ENCODE measurements at places on chromosomes 5 and 9. TPM values are rescaled to one million over a fixed set of nuclear protein-coding genes. Genes with fewer than 3 reads are reported as not detected.

Gene SPINK1
- total RNA-seq: not detected

Gene LOX
- total RNA-seq: 13.6 TPM

Gene PCDHGA9
- total RNA-seq: 7.8 TPM

Gene NEUROG1
- not detected for total RNA-seq

Gene SOWAHA
- total RNA-seq: 1.7 TPM

Gene SLC6A19
- not detected for total RNA-seq

Gene STXBP1
- total RNA-seq: 80.9 TPM

Gene ERAP2
- 12.4 TPM for total RNA-seq

Gene PCDHGA6
- total RNA-seq: 4.3 TPM

DNA sequence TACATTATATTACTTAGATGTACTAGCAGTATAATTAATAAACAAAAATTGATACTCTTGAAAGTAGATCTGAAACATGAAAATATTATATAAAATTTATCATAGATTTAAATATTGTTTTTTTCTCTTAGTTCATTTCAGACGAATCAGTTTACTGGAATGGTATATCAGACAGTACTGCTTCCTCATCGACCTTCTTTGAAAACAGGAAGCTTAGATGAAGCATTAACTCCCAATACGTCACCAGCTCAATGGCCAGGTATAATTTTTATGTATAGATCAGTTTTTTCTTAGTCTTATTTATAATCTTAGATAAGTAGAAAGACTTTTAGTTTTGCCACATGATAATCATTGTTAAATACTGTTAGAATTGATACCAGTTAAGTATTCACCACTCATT lies 106.3 kb downstream of the DMXL1 start:
- H3K36me3 ChIP-seq: no peaks in the 10 kb centered on the region
- DNase-seq: no peak
- no peaks in the 10 kb centered on the region for H3K27me3 ChIP-seq
- no peaks in the 10 kb centered on the region for H3K4me1 ChIP-seq
- H3K27ac ChIP-seq: no peak overlapping the region

GRCh38 chr5:67578011-67578410 lies 381.4 kb upstream of the CD180 start:
- H3K4me3 ChIP-seq: no peak overlapping the region
- H3K27ac ChIP-seq: no peak overlapping the region
- no peaks in the 10 kb centered on the region for H3K36me3 ChIP-seq
- DNase-seq: no peak
- H3K27me3 ChIP-seq: no peaks in the 10 kb centered on the region
- H3K4me1 ChIP-seq: no peaks in the 10 kb centered on the region

- H3K27ac ChIP-seq: no peak overlapping the region
- H3K4me1 ChIP-seq: peaks cover 11% of the 10 kb centered on the region
- H3K4me3 ChIP-seq: no peak overlapping the region
- H3K27me3 ChIP-seq: no peaks in the 10 kb centered on the region
- DNase-seq: no peak
Measured at GRCh38 chr5:42655982-42656650, 100.5 kb upstream of the CCDC152 start.

GRCh38 chr5:139443831-139444453 lies 4.6 kb upstream of the DNAJC18 start:
- DNase-seq: no peak
- H3K27ac ChIP-seq: no peak overlapping the region
- H3K27me3 ChIP-seq: no peaks in the 10 kb centered on the region

DNA sequence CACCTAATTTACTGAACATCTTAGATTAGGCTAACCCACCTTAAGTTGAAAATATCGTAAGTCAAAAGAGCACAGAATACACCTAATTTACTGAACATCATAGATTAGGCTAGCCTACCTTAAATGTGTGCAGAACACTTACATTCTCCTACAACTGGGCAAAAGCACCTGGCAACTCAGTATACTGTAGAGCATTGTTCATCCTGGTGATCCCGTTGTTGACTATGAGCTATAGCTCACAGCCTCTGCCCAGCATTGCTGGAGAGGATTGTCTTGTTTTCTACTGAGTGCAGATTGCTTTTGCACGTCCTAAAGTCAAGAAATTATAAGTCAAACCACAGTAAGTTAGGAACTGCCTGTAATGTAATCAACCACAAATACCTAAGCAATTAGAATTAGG lies 531.8 kb upstream of the CDH6 start:
- H3K4me3 ChIP-seq: no peak overlapping the region
- no peak overlapping the region for H3K27ac ChIP-seq
- H3K36me3 ChIP-seq: no peaks in the 10 kb centered on the region
- H3K27me3 ChIP-seq: no peaks in the 10 kb centered on the region
- no peak for DNase-seq

- no peak overlapping the region for H3K4me3 ChIP-seq
- H3K27me3 ChIP-seq: no peaks in the 10 kb centered on the region
- H3K4me1 ChIP-seq: no peaks in the 10 kb centered on the region
- no peaks in the 10 kb centered on the region for H3K36me3 ChIP-seq
- no peak overlapping the region for H3K27ac ChIP-seq
Measured at GRCh38 chr5:84028093-84028492, 307.4 kb upstream of the HAPLN1 start.

- H3K4me3 ChIP-seq: no peak overlapping the region
- no peaks in the 10 kb centered on the region for H3K4me1 ChIP-seq
- no peak overlapping the region for H3K27ac ChIP-seq
- no peaks in the 10 kb centered on the region for H3K36me3 ChIP-seq
- no peaks in the 10 kb centered on the region for H3K27me3 ChIP-seq
- DNase-seq: no peak
Measured at GRCh38 chr5:56981548-56982315, 29.8 kb upstream of the MIER3 start.

GRCh38 chr9:135034106-135034505 lies 53.4 kb upstream of the OLFM1 start:
- H3K27ac ChIP-seq: no peak overlapping the region
- H3K27me3 ChIP-seq: no peaks in the 10 kb centered on the region
- DNase-seq: no peak
- no peaks in the 10 kb centered on the region for H3K4me1 ChIP-seq
- no peaks in the 10 kb centered on the region for H3K36me3 ChIP-seq

DNA sequence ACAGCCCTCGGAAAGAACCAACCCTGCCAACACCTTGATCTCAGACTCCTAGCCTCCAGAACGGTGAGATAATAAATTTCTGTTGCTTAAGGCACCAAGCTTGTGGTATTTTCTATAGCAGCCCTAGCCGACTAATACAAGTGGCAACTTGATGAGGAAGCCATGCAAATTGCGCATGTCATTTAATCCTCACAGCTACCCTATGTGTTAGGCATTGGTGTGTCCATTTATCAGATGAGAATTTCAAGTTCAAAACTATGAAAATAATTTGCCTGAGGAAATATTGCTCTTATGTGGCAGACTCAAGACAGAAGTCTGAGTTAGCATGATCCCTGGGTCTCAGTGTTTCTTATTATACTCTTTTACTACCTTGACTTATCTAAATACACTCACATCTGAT lies 264.0 kb downstream of the PDE4D start:
- no peaks in the 10 kb centered on the region for H3K4me1 ChIP-seq
- no peak overlapping the region for H3K4me3 ChIP-seq
- no peaks in the 10 kb centered on the region for H3K27me3 ChIP-seq
- H3K36me3 ChIP-seq: no peaks in the 10 kb centered on the region

DNA sequence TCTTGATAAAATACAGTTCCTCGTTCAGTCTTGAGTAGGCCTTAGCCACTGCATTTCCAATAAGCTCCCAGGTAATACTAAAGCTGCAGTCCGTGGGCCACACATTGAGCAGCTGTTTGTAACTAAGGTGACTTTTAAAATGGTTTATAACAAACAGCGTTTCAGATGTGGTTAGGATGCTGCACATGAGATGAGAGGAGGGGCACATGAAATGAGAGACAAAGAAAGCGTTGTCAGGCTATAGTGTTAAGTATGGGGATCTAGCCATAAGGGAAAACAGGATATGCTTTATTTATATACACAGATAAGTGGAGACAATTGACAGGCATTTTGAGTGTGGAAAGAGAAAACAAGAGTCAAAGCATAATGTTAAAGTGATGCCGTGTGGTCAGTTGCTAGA lies 89.9 kb downstream of the PAM start:
- H3K4me3 ChIP-seq: no peak overlapping the region
- no peak overlapping the region for H3K27ac ChIP-seq
- no peaks in the 10 kb centered on the region for H3K36me3 ChIP-seq
- DNase-seq: no peak
- no peaks in the 10 kb centered on the region for H3K27me3 ChIP-seq
- no peaks in the 10 kb centered on the region for H3K4me1 ChIP-seq

All from adrenal gland (tissue), 19 donors.